ENCODE measurements at places on chromosomes 11 and 22.
A peak's percentile ranks its signal among the peaks of the same experiment; 100 is the strongest.

- no peak for DNase-seq
These were observed 19.2 kb upstream of the FNBP4 start for GRCh38 chr11:47786373-47786772.

- DNase-seq = no peak
These were observed 34.9 kb upstream of the TRPC6 start for GRCh38 chr11:101618709-101619108.

GRCh38 chr11:117010808-117011540 is 87.3 kb downstream of the SIK3 start:
- peak; percentile 73 for DNase-seq

- no peak for DNase-seq
These were observed 83.9 kb downstream of the OR5AK2 start for GRCh38 chr11:57072640-57073039.

GRCh38 chr11:108369064-108369463 is 98.3 kb downstream of the C11orf65 start:
- DNase-seq = no peak

- DNase-seq = no peak
These were observed 1.9 kb downstream of the RDX start for GRCh38 chr11:110294509-110294908.

GRCh38 chr11:134017511-134018430 is 51.1 kb upstream of the JAM3 start:
- no peak for DNase-seq

- no peak for DNase-seq
These were observed 9.1 kb downstream of the GRAMD4 start for GRCh38 chr22:46629291-46629690.

DNA sequence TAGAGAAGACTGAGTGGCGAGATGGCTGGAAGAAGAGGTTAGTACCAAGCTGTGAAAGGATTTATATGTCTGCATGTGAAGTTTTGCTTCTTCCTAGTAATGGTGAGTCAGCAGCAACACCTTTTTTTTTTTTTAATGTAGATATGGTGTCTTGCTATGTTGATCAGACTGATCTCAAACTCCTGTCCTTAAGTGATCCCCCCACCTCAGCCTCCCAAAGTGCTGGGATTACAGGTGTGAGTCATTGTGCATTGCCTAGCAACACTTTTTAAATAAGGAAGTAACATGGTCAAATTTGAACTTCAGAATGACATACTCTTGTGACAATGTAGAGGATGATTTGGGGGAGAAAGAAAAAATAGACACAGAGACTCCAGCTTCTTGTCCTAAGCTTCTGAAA is 6.5 kb upstream of the CSTPP1 start:
- DNase-seq = peak; percentile 50

DNA sequence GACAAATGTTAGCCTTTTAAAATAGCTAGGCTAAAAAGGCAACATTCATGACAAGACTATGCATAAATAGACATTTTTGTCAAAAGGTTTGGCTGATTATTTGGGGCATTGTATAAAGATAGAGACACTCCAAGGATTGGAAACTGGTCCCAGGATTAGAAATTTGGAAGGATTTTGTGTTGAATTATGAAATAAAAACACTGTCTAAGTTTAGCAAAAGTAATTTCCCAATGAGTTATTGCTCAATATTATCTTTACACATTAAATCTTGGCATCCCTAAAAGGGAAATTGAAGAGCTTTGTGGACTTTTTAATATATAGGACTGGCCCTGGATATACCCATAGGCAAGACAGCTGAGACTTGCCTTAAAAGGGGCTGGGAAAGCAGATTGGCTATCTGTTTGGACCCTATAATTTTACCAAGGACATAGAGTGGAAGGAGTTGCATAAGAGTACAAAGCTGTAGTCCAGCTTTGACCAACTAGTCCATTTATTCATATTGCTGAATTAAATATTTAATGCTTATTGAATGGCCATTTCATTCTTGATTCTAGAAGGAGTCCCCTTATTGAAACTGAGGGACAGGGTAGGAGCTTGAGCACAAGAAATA is 382.7 kb downstream of the METTL15 start:
- no peak for DNase-seq

DNA sequence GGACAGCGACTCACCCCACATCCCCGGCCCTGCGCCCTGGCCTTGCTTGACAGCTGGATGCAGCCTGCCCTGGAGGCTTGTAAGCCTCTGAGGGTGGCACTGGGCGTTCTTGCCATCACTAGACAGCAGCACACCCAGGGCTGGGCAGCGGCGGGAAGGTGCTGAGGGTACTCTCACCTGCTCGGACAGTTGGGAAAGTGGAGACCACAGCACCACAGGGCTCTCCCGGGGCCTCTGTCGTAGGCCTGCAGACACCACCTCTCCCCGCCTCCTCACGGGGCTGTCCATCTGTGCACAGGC is 18.8 kb upstream of the BRSK2 start:
- DNase-seq = no peak

- no peak for DNase-seq
These were observed 150.7 kb downstream of the BLID start for GRCh38 chr11:121965330-121965729.

- no peak for DNase-seq
These were observed 53.8 kb upstream of the ME3 start for GRCh38 chr11:86726118-86726753.

DNA sequence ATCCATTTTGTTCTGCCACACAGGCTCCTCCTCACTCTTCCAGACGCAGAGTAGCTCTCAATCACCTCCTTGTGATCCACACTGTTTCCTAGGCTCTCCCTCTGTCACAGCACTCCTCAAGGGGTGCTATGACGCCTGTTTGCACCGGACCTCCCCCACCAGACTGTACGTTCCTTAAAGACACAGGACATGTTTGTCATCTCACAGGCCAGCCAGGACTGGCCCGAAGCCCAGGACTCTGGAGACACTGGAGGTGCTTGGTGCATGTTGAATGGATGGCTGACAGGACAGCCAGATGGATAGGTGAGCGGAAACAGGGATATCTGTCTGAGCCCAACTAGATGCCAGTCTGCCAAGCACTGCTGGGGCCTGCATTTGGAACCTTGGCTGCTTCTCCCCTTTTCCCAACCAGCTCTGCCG is 13.6 kb downstream of the PLA2G6 start:
- no peak for DNase-seq

DNA sequence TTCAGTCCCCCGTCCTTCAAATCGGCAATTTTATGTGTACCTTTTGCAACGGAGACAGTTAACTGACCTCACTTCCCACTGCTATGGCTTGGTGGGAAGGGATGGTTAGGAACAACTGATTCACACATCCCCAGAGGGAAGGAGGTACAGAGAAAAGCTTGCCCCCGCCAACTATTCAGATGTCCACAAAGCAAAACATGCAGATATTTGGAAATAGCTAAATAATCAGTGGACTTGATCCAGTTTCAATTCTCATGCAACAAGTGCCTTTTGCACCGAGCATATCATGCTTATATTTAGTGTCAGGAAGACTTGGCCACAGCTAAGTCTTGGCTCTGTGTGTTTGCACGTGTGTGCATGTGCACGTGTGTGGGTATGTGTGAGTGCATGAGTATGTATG is 144.6 kb downstream of the SNX19 start:
- no peak for DNase-seq

GRCh38 chr11:26916805-26917204 is 77.1 kb upstream of the FIBIN start:
- DNase-seq = no peak

GRCh38 chr11:2221591-2221990 is 48.8 kb downstream of the ASCL2 start:
- no peak for DNase-seq

DNA sequence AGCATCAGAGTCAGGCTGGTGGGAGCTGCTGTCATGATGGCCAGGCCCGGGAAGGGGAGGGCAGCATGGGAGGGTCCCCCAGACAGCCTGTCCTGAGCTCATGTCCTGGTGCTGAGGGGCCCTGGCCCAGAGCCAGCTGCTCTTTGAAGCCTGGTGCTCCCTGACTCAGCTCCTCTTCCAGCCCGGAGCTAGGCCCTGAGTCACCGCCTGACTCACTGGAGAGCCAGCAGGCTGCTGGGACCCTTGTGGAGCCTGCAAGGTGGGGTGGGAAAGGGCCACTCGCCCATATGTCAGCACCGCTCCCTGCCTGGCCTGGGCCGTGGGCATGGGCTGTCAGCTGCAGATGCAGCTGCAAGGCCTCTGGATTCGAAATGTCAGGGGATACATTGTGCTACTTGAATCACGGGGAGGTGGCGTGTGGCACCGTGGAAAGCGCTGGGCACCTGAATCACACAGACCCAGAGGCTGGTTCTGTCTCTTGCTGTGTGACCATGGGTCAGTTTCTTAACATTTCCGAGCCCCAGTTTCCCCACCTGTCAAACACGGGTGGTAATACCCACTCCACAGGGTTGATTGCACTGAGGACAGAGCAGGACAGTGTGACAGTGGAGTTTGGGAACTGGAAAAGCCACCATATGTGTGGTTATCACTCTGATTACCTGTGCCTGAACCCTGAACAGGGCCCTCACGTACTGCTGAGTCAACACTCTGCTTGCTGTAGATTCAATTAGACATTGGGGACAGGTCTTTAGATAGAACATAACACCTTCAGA is 4.4 kb downstream of the CACNA1I start:
- DNase-seq = no peak

GRCh38 chr22:39345231-39345630 is 4.6 kb upstream of the SYNGR1 start:
- DNase-seq = no peak

DNA sequence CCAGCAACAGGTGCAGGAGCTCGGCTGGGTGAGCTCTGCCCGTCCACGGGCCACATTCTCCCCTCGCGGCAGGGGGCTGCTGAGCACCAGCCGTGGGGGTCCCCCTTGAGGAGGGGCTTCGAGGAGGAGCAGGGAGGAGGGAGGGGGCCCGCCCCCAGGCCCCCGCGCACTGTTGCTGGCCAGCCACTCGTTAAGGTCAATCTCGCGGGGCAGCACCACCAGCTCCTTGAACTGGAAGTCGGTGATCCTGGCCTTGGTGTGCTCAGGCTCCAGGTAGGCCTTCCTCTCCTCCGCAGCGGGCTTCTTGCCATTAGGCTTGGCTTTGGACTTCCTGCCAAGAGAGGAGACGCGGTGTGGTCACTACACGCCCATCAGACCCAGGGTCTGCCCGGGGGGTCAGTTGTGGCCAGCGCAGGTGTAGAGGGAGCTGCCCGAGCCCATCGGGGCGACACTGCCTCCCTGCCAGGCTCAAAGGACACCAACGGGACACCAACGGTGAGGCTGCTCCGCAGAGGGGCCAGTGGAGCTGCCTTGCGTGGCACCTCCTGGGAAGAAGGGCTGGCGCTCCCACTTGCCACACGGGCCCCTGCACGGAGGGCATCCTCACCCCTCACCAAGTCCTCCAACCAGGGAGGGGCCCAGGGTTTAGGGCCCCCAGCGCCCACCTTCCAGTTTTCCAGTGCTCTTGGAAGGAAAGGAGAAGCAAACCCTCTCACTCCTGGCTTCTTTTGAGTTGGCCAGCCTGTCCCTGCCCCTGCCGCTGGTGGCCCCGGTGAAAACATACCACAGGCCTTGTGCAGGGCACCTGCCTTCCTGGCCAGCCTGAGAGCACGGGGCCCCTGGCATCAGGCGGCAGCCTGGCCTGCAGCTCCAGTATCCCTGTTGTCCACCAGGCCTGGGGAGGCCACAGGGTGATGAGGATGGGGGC is 5.8 kb downstream of the MOB2 start:
- no peak for DNase-seq

- no peak for DNase-seq
These were observed 14.1 kb downstream of the AASDHPPT start for GRCh38 chr11:106091480-106092123.

- no peak for DNase-seq
These were observed 26.9 kb downstream of the DRD2 start for GRCh38 chr11:113448316-113448677.

GRCh38 chr11:60477035-60477445 is 15.5 kb upstream of the MS4A12 start:
- DNase-seq = no peak

DNA sequence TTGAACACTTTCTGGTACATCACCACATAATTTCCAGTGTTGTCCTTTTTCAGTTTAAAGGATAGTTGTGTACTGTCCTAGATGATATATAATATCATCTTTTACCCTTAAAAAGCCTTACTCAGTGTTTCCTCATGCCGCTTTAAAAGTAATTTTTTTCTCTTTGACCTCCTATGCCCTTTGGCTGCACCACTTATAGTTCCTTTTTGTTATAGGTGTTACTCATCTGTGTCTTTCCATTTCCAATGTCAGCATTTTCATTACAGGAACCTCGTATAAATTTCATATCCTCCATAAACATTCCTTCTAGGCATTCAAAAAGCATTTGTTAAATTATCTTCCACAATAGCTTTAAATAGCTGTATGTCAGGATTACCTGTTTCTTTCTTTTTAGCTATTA is 40.8 kb downstream of the USP47 start:
- no peak for DNase-seq

DNA sequence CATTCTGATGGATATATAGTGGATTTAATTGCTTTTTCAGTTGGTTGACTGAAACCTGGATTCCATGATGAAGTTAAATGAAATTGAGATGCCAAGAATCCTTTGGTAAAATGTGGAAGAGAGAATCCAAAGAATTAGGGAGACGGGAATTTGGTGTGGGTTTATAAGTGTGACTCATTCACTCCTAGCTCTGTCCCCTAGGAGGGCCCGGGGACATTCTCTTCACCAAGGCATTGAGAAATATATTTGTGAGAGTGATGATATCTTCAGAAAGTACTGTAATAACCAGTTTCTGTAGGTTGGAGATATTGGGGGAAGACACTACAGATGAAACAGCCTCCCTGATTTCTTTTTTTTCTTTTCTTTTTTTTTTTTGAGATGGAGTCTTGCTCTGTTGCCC is 13.6 kb upstream of the PHOX2A start:
- DNase-seq = no peak

- no peak for DNase-seq
These were observed 26.4 kb downstream of the IGLL5 start for GRCh38 chr22:22913989-22914388.

- no peak for DNase-seq
These were observed 59.2 kb downstream of the TRIM44 start for GRCh38 chr11:35721651-35722282.

DNA sequence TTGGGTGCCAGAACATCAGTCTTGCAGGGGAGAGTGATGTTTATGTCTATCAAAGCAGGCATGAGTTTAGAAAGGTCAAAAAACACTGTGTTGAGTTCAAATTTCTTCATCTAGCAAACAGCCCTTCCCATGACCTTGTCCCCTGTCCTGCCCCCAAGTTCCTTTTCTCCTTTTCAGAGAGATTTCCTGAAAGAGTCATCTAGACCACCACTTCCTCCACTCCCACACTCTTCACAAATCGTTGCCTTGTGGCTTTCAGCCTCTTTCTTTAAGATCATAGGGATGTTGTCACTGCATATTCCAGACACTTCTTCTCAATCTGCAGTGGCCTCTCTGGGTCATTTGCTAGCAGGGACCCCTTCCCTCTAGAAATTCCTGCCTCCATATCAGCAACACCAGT is 290.5 kb downstream of the TENM4 start:
- DNase-seq = no peak

GRCh38 chr11:83427501-83427900 is 141.3 kb upstream of the CCDC90B start:
- no peak for DNase-seq

GRCh38 chr11:64829536-64830251 is 14.8 kb downstream of the CDC42BPG start:
- no peak for DNase-seq

GRCh38 chr11:70761094-70761907 is 363.0 kb downstream of the CTTN start:
- DNase-seq = no peak
